ENCODE measurements at places on chromosomes 4 and X. TPM values are rescaled to one million over a fixed set of nuclear protein-coding genes. Genes with fewer than 3 reads are reported as not detected.
A peak's percentile ranks its signal among the peaks of the same experiment; 100 is the strongest.

GRCh38 chr4:90028460-90028859 lies 98.7 kb upstream of the CCSER1 start:
- no peak for DNase-seq

The EXOC1L gene
- total RNA-seq: not detected

GRCh38 chr4:37453281-37453998 lies 208.9 kb downstream of the NWD2 start:
- peak; percentile 44 for DNase-seq

- DNase-seq: no peak
These were observed 43.6 kb downstream of the BLTP1 start for GRCh38 chr4:122195718-122196117.

The CXCL8 gene
- 16.4 TPM for total RNA-seq

Data from hematopoietic multipotent progenitor cell (in vitro differentiated cells).